ENCODE measurements at places on chromosomes 2 and 18.

DNA sequence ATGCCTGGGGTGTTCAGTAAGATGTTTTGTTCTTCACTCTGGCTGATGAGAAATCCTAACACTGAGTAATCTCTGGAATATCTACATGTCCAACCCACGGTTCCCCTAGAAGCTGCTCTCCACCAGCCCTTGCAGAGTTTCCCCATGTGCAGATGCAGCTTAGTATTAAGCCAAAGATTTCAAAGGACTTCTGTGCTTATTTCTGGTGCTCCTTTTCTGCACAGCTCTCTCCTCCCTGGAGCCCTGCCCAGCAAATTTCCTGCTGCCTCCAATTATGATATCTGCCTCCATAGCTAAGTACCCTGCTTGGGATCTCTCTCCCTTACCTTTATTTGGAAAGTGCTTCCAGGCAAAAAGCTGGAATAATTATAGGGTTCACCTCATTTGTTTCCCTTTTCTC lies 949.3 kb downstream of the BCL11A start:
- DNase-seq, result no peak

DNA sequence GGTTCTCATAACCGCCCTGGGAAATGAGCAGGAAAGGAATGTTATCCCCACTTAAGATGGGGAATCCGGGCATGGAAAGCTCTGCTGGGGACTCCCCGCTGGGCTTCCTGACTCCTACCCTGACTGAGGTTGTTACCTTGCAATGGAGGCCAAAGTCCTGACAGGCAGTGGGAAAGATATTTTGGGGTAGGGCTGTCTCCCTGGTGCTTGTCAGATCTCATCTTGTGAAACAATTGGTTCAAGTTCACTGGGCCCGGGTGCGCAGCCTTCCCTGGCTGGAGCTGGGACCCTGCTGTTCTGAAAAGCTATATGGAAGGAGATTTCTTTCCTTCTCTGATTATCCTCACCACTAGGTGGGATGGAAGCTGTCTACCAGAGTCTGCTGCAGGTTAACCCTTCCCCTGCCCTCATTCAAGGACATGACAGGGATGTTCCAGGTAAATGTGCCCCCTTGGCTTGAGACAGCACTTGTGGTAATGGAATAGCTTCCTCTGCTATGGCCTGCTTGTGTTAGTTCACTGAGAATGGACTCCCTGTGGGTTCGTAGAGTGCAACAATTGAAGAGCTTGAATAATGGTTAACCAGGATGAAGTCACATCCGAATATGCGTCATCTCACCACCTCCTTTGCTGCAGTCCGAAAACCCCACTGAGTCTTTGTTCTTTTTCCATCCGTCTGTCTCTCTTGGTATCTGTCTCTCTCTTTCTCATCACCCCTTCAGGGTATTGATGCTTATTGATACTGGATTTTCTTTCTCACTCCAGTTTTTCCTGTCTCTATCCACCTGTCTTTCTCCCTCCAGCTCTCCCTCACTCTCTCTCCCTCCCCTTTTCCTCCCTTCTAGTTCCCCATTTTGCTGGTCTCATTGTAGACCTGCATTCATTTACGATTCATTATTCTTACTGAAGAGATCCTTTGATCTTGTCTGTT lies 67.8 kb upstream of the EPAS1 start:
- DNase-seq, result no peak

DNA sequence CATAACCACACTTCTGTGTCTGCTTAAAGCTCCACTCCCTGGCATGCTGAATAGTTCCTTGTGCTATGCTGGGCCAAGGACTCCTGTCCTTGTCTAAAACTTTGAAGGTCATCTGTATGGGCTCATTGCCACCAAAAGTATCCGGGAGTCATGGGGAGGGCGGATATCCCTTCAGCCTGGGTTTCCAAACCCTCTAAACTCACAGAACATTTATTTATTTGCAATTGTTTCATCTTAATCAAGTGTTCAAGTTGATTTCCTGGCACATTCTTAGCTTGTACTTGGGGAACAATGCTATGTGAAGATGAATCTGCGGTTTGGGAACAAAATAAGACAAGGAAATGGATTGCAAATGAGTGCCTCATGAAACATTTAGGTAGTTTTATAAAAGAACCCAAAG lies 1.8 kb downstream of the NOSTRIN start:
- no peak for DNase-seq

DNA sequence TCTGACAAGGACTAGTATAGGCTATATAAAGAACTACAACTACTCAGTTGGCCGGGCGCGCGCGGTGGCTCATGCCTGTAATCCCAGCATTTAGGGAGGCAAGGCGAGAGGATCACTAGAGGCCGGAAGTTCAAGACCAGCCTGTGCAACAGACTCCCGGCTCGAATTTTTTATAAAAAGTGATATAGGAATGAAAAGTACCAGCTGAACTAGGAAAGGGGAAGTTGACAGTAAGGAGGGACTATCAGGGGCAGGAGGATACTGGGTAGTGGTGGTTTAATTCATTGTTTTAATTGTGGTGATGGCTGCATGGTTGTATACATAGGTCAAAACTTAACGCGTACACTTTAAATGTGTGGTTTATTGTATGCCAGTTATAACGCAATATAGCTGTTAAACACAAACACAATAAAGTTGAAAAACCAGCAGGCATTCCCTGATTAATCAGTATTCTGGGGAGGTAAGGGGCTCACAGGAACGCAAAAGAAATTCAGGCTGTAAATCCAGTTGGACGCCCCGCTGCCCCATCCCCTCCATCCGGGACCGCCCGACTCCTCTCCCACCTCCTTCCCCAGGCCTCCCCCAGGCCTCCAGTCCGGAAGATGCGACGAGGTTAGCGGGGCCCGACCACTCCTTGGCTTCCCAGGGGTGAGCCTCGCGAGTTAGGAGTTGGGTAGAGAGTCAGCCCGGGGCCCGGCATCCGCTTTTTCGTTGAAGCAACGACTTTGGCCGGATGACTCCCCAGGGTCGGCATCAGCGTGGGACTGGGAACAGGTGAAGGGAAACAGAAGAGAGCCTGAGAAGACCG lies 746 bp upstream of the POLR1B start:
- peak; percentile 79 for DNase-seq

DNA sequence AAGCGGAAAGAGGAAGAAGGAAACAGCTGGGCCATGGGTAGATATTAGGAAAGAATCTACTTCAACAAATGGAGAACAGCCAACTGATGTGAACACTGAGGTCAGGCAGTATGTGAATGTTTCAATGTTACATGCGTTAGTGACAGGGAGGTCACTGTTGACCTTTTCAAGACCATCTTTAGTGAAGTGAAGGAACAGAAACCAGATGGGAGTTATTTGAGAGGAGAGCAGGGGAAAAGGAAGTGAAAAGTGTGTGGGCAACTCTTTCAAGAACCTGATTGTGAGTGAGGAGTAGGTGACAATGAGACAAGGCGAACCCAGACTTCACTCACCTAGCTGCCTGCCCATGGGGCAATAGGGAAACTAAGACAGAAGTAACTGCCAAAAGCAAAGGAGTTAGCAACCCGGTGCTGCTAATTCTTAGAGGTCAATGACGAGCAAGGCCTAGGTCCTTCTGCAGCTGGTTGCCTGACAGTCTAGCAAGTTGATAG lies 67.0 kb downstream of the SP3 start:
- no peak for DNase-seq

- DNase-seq, result peak; percentile 45
These were observed at the start of gene MGAT4A for GRCh38 chr2:98731041-98731893. TSS of gene MGAT4A (minus strand) at chr2:98731132. CDS start at chr2:98726332, 4,800 bp downstream.

- no peak for DNase-seq
These were observed 187.4 kb downstream of the LPIN1 start for GRCh38 chr2:11933854-11934253.

- DNase-seq, result no peak
These were observed 63.0 kb downstream of the MAPK4 start for GRCh38 chr18:50622865-50623393.

DNA sequence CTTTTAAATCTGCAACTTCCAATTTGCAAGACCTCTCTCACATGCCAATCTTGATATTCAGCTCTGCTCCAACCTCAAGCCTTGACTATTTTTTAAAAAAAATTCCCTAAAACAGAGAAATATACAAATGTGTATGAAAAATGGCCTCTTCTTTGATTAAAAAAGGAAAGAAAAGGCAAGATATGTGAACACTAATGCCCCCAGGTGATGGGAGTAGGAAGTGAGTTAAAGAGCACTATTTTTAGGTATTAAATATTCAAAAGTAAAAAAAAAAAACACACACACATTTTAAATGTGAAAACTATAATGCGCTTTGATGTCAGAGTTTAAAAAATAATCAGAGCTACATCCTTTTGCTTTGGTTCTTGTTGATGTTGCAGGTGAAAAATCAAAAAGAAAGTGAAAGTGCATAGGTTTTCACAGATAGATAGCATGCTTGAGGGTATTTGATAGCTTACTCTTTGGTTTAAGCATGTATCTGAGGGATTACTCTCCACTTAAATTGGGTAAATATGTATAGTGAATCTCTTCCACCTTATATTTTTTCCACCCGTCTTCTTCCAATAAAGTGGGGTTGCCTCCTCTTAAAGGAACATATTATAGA lies 406.0 kb upstream of the POU3F3 start:
- DNase-seq, result no peak

GRCh38 chr2:178008636-178009289 lies 63.8 kb downstream of the PDE11A start:
- DNase-seq, result peak; percentile 1

DNA sequence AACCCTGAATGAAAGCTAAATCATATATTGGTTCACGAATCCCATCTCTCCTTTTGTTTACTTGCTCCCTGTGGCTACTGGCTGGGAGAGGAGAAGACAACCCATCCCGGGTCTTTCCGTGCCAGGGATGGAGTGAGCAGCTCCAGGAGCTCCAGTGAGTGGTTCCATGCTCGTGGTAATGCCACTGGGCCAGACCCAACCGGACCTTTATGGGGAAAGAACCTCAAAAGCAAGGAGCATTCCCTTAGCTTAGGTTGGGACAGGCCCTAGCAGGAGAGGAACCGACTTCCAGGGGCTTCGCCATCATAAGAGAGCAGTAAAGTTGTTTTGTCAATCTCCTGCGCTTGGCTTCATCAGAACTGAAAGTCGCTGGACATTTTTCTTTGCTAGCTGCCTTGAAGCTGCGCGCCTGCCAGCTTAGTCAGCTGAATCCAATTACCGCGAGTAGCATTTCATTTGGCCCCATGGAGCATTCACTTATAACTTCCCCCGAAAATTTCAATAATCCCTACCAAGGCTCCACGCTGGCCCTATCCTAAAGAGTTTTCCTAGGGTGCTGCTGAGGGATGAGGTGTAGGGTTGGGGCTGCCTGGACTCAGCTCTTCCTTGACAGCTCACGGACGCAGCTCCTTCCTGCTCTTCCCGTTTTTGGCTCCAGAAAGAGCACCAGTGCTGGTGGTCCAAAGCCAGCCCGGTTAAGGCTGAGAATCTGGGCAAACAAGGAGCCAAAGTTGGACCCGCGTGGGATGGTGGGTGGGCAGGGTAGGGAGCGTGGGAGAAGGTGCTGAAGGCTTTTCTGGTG lies 4.9 kb downstream of the HOXD3 start:
- no peak for DNase-seq

DNA sequence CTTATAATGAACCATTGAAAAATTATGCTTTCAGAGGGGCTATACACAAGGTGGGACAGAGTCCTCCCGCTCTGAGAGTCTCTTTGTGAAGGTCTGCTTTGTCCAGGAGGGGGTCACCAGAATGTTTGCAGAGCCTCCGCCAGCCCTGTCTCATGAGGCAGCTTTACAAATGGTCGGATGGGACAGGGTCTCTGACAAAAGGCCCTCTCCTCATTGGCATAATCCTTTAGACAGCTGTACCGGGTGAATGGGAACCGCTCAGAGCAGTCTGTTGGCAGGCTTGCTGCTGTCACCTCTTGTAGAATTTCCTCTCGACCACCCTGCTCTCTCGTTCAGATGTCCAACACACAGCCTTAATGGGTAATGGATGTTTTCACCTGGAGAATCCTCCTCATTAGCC lies 40.2 kb upstream of the TGIF1 start:
- no peak for DNase-seq

GRCh38 chr18:7663366-7664312 lies 96.5 kb downstream of the PTPRM start:
- DNase-seq, result no peak

- no peak for DNase-seq
These were observed 180.0 kb downstream of the NAPG start for GRCh38 chr18:10705786-10706185.

All from renal pelvis (tissue), 12 donors.